ENCODE measurements at places on chromosomes 12 and 14.

GRCh38 chr12:108821407-108822397 lies 35.7 kb downstream of the SSH1 start:
- H3K27me3 ChIP-seq: no peaks in the 10 kb centered on the region
- no peak overlapping the region for H3K4me3 ChIP-seq
- H3K27ac ChIP-seq: no peak overlapping the region
- H3K4me1 ChIP-seq: peaks cover 37% of the 10 kb centered on the region
- peaks cover 4% of the 10 kb centered on the region for H3K36me3 ChIP-seq

DNA sequence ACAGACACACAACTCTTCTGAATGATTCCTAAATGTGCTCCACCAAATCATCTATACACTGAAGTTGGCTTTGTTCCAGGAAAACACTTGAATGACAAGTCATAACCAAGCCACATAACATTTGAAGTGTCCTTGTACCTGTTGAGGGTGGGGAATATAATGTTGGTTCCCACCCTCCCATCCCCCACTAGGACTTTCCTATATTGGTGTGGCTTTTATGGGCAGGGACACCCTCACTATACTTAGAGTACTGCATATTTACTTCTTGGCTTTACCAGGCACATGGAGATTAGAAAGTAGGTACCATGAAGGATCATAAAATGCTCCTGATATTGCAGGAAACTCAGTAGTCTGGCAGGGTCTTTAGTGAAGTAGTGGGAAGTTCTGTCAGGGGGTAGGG lies 9.7 kb upstream of the BHLHE41 start:
- peaks cover 10% of the 10 kb centered on the region for H3K4me1 ChIP-seq
- no peak for DNase-seq
- no peaks in the 10 kb centered on the region for H3K27me3 ChIP-seq
- H3K36me3 ChIP-seq: no peaks in the 10 kb centered on the region
- no peak overlapping the region for H3K4me3 ChIP-seq
- H3K27ac ChIP-seq: peak overlapping the region; percentile 52

GRCh38 chr12:29223426-29223825 lies 74.3 kb downstream of the FAR2 start:
- no peak overlapping the region for H3K4me3 ChIP-seq
- H3K27ac ChIP-seq: no peak overlapping the region
- no peaks in the 10 kb centered on the region for H3K36me3 ChIP-seq
- H3K4me1 ChIP-seq: no peaks in the 10 kb centered on the region

DNA sequence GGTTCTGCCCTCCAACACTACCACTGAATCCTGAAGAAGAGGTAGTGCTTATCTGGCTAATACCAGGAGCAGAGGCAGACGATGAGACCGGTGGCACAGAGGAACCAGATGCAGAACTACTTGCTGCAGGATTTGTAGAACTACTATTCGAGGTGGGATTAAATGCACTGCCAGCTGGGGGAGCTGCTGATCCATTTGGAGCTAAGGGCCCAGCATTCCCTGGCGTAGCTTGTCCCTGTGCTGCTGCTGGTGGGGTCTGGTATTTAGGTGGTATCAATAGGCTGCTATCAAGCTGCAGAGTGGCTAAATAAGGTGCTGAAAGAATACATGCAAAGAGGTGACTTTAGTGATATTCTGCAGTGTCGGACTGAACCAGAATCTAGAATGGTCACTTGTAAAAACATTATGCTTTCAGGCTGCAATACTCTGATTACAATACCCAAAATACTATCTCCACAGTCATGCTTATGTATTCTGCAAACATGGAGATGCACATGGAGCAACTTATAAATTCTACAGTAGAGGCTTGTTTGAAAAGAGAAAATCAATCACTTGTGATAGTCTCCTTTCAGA lies 294.2 kb downstream of the MED13L start:
- H3K4me1 ChIP-seq: no peaks in the 10 kb centered on the region
- DNase-seq: no peak
- H3K36me3 ChIP-seq: peaks cover 53% of the 10 kb centered on the region
- no peak overlapping the region for H3K27ac ChIP-seq

DNA sequence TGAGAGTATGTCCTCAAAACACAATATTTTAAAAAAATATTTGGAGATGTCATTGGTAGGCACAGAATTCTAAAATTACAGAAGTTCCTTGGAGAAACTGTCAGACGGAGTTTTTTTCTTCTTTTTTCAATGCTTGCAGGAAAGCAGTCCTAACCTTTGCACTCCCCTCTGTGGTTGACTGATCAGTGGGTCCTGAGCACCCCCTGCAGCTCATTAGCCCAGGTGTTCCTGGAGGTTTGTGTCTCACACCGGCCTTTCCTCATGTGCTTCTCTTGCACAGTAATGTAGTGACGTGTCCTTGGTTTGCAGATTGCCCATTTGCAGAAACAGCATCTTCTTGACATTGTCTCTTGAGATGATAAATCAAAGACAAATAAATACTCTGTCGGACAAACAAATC lies 513.0 kb downstream of the TMEM121 start:
- H3K4me3 ChIP-seq: no peak overlapping the region
- H3K27ac ChIP-seq: no peak overlapping the region
- no peaks in the 10 kb centered on the region for H3K4me1 ChIP-seq
- DNase-seq: no peak
- no peaks in the 10 kb centered on the region for H3K27me3 ChIP-seq

GRCh38 chr14:36068777-36069534 lies 107.6 kb downstream of the PTCSC3 start:
- DNase-seq: no peak
- H3K4me1 ChIP-seq: no peaks in the 10 kb centered on the region

GRCh38 chr14:105241641-105242040 lies 6.7 kb upstream of the BTBD6 start:
- no peak for DNase-seq
- no peaks in the 10 kb centered on the region for H3K4me1 ChIP-seq
- no peaks in the 10 kb centered on the region for H3K27me3 ChIP-seq
- no peaks in the 10 kb centered on the region for H3K36me3 ChIP-seq

DNA sequence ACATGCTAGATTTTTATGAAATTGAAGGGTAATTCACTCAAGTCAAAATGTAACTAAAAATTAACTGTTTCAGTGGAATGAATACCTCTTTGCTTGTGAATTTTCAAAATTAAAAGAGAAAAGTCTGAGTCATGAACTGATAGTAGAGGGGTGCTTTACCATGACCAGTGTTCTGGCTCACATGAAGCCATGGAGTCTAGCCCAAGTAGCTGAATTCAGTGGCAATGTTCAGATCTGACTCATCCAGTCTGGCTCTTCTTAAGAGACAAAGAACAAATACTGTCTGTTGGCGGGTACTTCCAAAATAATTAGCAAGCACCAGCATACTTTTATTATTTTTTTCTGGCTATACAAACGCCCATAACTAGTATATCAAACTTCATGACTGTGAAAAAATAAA lies 366.3 kb upstream of the GARIN6 start:
- H3K27me3 ChIP-seq: no peaks in the 10 kb centered on the region
- DNase-seq: no peak
- no peaks in the 10 kb centered on the region for H3K36me3 ChIP-seq
- H3K4me3 ChIP-seq: no peak overlapping the region

DNA sequence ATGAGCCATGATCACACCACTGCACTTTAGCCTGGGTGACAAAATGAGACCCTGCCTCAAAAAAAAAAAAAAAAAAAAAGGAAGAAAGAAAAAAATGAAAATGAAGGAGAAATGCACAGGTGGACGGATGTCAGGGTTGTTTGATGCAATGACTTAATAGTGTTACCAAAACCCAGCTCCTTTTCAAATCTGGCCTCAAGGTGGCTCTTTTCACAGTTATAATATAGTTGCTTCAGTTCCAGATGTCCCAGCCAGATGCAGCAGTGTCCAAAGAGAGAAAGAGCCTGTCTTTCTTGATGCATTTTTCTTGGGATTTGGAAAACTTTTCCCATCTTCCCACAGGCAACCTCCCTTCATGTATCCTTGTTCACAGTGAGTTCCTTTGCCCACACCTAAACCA lies 36.5 kb downstream of the KCNMB4 start:
- no peak overlapping the region for H3K4me3 ChIP-seq
- H3K36me3 ChIP-seq: no peaks in the 10 kb centered on the region
- no peak overlapping the region for H3K27ac ChIP-seq

DNA sequence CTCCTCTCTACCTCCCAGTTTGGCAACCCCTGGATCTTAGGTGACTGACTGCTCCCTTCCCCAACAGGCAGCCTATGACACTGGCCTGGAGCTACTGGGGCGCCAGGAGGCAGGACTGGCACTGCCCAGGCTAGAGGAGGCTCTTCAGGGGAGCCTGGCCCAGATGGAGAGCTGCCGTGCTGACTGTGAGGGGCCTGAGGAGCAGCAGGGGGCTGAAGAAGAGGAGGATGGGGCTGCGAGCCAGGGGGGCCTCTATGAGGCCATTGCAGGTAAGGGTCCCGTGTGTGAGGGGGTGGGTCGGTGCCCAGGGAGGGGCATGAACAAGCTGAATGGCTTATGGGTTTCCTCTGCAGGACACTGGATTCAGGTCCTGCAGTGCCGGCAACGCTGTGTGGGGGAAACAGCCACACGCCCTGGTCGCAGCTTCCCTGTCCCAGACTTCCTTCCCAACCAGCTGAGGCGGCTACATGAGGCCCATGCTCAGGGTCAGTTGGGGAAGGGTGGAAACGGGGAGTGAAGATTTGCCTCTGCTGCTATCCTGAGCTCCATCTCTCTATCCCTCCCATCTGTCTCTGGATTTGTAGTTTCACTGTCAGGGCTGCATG lies 2.2 kb downstream of the P3H3 start:
- H3K27me3 ChIP-seq: no peaks in the 10 kb centered on the region
- DNase-seq: no peak
- no peaks in the 10 kb centered on the region for H3K36me3 ChIP-seq
- no peak overlapping the region for H3K4me3 ChIP-seq

DNA sequence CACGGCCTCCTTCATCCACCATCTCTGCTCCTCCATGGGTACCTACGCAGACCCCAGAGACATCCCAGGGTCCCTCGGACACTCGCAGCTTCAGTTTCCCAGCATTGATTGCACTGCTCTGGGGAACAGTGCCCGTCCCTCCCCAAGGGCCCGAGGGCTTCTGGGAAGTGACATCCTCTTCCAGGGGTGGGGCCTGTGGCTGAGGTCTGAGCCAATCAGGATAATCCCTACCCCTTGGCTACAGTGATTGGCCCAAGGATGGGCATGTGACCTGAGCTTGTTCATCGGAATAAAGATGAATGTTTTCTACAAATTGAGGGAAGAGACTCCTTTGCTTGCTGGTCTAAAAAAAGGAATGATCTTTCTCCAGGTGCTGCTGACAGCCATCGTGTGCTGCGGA lies 37.3 kb upstream of the MYL2 start:
- DNase-seq: no peak
- no peaks in the 10 kb centered on the region for H3K36me3 ChIP-seq
- H3K27me3 ChIP-seq: peaks cover 16% of the 10 kb centered on the region

DNA sequence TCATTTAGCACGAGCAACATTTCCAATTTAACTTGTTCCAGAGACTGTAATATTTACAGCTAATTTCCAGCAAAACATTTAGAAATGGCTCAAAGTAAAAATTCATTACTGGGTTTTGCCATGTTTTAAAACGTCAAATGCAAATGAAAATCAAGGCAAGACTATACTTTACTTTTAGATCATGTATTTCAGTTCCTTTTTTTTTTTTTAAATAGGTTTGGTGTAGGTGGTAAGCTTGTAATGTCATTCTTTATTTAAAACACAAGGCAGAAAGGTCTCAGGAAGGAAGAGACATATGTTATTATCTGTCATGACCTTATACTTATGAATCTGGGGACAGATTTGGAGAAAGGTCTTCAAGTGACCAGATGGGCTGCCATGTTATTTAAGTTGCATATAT lies 54.1 kb downstream of the GRIP1 start:
- H3K4me3 ChIP-seq: no peak overlapping the region
- no peak overlapping the region for H3K27ac ChIP-seq
- H3K27me3 ChIP-seq: no peaks in the 10 kb centered on the region
- no peak for DNase-seq

DNA sequence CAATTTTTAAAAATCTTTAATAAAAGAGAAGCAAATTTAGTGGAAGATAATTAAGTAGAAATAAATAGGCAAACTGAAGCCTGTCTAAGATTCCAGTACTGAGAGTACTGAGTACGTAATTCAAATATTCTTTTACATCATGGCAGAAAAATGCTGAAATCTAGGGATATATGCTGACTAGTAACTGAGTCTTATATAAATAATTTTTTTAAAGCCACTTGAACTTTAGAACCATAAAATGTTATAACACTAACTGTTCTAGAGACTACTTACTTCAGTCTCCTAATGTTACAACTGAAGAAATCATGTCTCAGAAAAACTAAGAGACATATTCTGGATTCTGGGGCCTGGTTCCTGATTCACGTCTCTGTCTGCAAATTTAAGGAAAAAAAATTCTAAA lies 230.6 kb upstream of the PLEKHG7 start:
- H3K27me3 ChIP-seq: no peaks in the 10 kb centered on the region
- H3K4me3 ChIP-seq: no peak overlapping the region
- H3K4me1 ChIP-seq: no peaks in the 10 kb centered on the region
- H3K36me3 ChIP-seq: no peaks in the 10 kb centered on the region

DNA sequence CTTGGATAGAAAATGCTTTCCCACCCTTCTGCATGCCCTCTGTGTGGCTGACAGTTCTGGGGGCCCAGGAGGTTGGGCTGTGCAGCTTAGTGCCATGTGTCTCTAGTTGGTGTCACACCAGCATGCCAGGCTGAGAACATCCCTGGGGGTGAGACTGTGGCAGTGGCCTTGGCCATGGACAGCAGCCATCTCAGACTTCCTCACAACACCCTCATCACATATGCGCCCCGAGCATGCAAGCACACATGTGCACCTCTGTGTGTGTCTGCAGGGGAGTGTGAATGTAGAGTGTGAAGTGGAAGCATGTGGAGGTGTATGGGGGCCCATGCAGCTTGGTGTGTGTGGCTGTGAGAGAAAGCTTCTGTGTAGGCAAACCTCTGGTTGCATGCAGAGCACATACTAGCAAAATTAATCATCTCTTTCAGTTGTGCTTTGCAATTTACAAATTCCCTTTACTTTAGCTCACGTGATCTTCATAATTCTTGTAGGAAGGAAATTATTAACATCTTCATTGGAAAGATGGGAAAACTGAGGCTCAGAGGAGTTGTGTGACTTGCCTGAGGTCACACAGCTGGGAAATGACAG lies 8.4 kb downstream of the ASIC1 start:
- H3K27ac ChIP-seq: no peak overlapping the region
- 0 out of 2 replicates have a peak, but pooled peaks cover 3% of the 10 kb centered on the region for H3K4me1 ChIP-seq

DNA sequence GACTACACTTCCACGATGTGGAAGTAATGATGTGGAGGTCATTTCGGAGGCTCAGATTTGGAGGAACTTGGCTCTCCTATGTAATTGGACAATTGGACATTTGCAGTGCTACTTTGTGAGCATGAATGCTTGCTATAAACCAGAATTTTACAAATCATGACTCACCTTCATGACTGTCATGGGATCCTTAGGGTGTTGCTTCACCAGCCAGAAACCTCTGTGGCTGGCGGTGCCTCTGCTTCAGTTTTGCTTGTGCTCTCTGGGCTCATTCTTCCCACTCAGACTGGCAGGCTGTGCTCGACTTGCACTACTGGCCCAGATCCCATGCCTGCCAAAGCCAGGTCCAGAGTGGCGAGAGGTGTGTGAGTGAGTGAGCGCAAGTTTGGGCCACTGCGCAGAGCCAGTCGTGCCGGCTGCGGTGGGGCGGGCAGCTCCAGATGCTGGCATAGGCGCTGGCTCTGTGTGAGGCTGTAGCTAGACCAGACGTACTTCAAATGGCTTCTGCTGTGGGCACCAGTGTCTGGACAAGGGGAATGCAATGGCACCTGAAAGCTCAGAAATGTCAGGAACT lies 387.8 kb downstream of the AEBP2 start:
- no peak overlapping the region for H3K4me3 ChIP-seq
- no peaks in the 10 kb centered on the region for H3K4me1 ChIP-seq
- H3K27me3 ChIP-seq: no peaks in the 10 kb centered on the region
- no peak overlapping the region for H3K27ac ChIP-seq
